NCI-H2227 treated with DMSO at 0.1 percent for 48 hours (cell line): ENCODE measurements at places on chromosomes 7 and 10.

- no peak for DNase-seq
Measured at GRCh38 chr7:31926991-31927584, 143.1 kb downstream of the PDE1C start.

DNA sequence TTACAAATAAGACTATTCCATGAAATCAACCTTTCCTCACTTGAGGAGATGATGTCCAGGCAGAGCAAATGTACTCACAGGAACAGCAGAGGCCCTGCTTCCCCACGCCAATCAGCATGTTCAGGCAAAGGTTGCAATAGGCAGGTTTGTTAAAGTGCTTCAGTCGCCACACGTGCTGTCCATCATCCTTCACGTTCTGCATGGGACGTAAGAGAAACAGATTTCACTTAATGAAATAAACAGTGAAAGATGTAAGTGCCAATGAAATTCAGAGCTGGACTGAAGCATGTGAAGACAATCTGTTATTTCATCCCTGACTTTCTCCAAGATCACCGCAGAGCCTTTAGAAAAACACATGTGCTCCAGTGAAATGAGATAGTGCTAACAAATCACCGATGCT, 217.4 kb downstream of the DGKB start:
- DNase-seq = no peak

GRCh38 chr7:139874302-139874629, 45.2 kb downstream of the TBXAS1 start:
- DNase-seq = no peak

DNA sequence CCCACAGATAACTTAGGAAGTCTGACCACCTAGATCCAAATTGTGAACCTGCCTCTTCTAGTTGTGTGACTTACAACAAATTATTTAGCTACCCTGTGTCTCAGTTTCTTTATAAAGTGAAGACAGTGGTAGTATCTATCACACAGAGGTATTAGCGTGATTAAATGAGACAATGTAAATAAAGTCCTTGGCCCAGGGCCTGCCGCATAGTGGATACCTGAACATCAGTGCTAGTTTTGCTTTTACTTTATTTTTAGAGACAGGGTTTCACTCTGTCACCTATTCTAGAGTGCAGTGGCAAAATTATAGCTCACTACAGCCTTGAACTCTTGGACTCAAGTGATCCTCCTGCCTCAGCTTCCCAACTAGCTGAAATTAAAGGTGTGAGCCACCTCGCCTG, 177.1 kb downstream of the CDK14 start:
- DNase-seq = no peak

- no peak for DNase-seq
Measured at GRCh38 chr7:148854983-148855382, 29.1 kb downstream of the EZH2 start.

DNA sequence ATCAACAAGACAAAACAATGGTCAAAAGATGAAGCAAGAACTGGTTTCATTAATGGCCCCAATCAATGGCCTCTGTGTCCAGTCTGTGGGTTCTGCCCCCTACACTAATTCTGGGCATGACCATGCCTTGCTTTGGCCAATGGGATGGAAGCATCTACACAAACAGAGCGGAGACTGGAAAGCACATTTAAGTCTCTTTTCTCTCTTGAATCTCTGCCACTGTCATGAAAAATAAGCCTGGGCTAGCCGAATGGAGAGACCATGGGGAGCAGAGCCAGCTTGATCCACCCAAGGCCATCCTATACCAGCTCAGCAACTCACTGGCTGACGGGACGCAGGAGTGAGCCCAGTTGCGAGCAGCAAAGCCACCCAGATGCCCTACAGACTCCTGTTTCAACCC, 30.9 kb downstream of the ANKRD16 start:
- no peak for DNase-seq

DNA sequence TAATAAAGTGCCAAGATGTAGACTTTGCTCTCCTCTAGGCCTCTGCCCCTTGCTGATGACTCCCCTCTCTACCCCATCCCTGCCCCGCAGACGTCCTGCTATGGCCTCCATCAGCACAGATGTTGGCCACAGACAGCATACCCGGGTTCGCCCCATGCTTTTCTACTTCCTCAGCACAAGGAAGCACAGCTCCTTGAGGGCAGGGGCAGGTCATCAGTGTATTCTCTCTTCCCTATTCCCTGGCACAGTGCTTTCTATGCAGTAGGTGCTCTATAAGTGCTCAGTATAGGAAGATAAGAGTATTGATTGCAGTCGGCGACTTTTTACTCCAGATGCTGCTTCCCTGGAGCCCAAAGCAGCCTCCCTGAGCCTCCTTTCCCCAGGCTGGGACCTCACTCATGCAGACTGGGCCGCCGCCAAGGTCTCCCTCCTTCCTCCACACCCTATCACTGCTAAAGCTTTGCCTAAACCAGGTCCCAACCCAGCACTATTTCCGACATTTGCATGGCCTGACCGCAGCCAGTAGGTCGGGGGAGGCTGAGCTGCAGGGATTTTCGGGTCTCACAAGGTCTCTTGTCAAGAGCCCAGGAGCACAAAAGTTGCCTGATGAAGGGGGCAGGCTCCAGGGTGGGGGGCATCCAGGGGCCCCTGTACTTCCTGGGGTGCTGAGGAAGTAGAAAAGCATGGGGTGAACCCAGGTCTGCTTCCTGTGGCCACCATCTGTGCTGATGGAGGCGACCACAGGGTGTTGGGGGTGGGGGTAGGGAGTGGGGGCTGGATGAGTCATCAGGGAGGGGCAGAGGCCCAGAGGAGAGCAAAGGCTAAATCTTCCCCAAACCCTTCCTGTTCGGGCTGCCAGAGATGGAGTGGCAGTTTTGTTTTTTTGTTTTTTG, 8.0 kb downstream of the CALHM3 start:
- no peak for DNase-seq

GRCh38 chr7:151857866-151858450, 19.0 kb downstream of the PRKAG2 start:
- DNase-seq = no peak

GRCh38 chr7:18866359-18867036, 250.9 kb downstream of the TWIST1 start:
- no peak for DNase-seq

GRCh38 chr10:104417637-104418292, 64.1 kb downstream of the CFAP58 start:
- DNase-seq = no peak

- DNase-seq = no peak
Measured at GRCh38 chr10:92891885-92892690, 43.8 kb downstream of the EXOC6 start.

DNA sequence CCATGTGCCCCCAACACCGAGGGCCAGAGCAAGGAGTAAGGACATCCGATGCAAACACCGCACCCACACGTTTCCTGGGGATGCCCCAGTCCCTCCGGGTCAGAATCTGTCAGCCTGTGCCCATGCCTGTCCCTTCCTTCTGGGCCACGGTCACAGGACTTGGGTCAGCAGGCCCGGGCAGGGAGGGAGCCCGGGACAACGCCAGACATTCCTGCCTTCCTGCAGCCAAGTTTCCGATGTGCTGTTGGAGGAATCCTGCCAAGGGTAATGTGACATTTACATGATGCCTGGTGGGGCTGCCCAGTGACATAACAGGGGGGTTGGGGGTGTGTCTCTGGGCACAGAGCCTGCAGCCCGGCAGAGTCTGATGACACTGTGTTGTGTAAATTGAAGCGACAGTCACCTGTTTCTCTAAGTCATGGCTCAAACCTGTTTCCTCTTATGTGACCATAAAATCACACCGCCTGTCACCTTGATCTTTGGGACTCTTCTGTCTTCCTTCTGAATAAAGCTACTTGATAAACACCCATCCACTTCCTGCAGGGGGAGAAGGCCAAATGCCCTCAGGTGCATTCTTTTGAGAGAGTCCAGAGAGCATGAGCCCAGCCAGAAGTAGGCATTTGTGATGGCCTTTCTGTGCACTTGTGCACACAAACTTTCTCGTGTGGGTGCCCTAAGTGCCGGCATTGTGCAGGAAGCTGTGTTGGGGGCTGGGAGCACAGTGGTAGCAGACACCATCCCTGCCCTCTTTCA, 175.3 kb upstream of the RHEB start:
- no peak for DNase-seq

- no peak for DNase-seq
Measured at GRCh38 chr7:93711926-93712325, 137.4 kb upstream of the CALCR start.

GRCh38 chr7:34044734-34045353, 139.5 kb downstream of the BMPER start:
- DNase-seq = no peak

GRCh38 chr10:97060441-97061084, 125.2 kb downstream of the SLIT1 start:
- no peak for DNase-seq

GRCh38 chr10:101559596-101560297, 28.3 kb downstream of the POLL start:
- DNase-seq = no peak

- DNase-seq = no peak
Measured at GRCh38 chr7:130095812-130096211, 25.5 kb downstream of the KLHDC10 start.

- no peak for DNase-seq
Measured at GRCh38 chr10:126972635-126973414, 67.6 kb downstream of the DOCK1 start.

GRCh38 chr10:45424668-45425404, 50.8 kb downstream of the ALOX5 start:
- DNase-seq = no peak

- DNase-seq = no peak
Measured at GRCh38 chr7:7321681-7322080, 139.3 kb downstream of the C1GALT1 start.
